ENCODE measurements at places on chromosomes 3 and 15.

- DNase-seq: peak; percentile 82
Observed at GRCh38 chr3:188772886-188773285, 398.9 kb upstream of the TPRG1 start.

DNA sequence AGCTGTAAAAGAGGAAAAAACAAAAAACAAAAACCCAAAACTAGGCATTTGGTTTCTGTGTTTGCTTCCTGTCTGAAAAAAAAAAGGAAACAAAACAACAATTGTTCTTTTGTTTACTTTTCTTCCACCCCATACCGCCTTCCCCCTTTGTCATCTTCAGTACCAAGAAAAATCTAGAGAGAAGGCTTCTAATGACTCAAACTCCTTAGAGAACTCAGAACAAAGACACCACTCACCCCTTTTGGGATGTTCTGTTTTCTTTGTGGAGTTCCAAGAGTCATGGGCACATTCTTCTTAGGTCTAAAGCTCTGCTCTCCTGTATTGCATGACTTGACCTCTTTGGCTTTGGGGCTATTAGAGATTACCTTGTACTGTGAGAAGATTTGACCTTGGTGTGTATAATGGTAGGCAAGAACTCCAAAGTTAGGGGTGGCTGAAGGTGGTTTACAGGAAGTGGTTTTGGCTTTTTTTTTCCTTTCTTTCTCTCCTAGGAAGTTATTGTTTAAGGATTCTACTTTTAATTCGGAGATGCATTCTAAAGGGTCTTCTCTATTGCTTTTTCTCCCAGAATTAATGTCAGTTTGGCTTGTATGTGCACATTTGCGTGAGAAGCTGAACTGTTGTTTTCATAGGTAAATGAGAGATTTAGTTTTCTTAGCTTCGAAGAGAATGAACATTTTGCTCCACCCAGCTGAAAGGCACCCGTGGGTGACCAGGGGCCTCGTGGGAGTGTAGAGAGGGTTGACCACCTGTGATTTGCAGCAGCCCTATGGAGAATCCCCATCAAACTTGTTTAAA lies 39.5 kb upstream of the ZBTB20 start:
- DNase-seq: no peak

GRCh38 chr3:153484842-153485241 lies 322.8 kb downstream of the RAP2B start:
- no peak for DNase-seq

DNA sequence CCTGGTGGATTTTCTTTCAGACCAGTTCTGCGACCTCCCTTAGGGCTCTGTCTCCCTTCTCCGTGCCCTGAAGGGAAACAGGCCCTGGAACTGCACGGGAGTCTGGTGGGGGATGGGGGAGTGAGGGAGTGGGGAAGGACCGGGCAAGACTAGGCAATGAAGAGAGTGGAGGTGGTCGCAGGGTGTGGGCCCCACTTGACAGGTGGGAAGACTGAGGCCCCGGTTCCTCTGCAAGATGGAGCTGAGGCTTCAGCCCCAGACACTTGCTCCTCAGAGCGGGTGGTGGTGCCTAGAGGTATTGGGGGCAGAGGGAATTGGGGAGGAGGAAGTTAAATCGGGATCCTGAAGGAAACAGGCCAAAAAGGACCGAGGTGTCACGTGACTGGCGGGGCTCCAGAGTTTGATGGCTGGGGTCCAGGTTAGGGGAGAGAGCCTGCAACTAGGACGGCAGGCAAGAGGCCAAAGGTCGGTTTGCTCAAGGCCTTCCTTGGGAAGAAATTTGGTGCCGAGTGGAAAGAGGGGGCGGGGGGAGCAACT lies 597 bp upstream of the CAMK1 start:
- DNase-seq: no peak

DNA sequence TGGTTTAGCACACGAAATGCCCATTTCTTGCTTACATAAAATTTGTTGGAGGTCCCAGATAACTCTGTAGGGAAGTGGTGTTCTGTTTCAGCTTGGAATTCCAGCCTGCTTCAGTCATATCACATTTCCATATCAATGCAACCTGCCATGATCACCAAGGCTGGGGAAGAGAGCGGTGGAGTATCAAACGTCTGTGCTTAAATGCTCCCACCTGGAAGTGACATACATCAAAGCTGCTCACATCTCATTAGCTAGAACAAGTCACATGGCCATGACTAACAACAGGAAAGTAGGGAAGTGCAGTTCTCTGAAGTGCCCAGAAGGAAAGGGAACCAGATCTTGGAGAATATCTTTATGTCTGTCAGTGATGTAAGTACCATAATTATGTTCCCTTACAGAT lies 130.2 kb upstream of the CFAP20DC start:
- no peak for DNase-seq

DNA sequence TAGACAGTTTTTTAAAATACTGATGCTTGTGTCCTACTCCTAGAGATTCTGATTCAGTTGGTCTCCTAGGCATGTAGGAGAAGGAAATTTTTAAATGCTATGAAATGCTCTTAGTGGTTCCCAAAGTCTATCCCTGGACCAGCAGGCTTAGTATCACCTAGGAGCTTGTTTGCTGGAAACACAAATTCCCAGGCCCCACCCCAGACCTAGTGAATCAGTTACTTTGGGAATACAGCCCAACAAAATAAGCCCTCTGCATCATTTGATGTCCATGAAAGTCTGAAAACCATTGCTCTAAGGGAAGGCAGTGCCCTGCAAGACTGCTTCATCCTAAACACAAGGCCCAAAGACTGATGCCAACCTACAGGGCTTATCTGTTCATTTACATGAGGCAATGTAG lies 36.3 kb downstream of the CCNL1 start:
- no peak for DNase-seq

DNA sequence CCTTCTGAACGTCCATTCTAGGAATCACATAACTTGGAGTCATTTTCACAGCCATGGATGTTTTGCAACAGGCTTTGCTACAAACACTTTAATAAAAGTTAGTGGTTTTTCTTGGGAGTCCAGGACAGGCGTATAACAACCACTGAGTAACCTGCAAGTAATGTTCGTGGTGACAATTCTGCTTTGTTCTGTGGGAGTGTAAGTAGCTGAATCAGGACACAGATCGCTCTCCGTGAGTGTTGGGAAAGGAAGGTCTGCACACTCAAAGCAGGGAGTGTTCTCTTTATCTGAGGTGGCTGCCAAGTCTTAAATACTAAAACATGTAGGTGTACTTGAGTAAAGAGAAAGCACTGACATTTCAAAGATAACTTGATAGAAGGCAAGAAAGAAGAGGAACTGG lies 7.9 kb upstream of the BNC1 start:
- DNase-seq: peak; percentile 70

All from fibroblast of skin of right quadriceps (primary cell).